ENCODE measurements at places on chromosomes 16 and 17. TPM values are rescaled to one million over a fixed set of nuclear protein-coding genes. Genes with fewer than 3 reads are reported as not detected.

The MVP gene
- total RNA-seq = 58.2 TPM

The SLC5A10 gene
- total RNA-seq = 0.32 TPM

The KCNG4 gene
- total RNA-seq = not detected

The NFATC2IP gene
- total RNA-seq = 27.7 TPM

The TRPV2 gene
- total RNA-seq = 8.9 TPM

The GSG1L2 gene
- not detected for total RNA-seq

The SUMO2 gene
- total RNA-seq = 59.8 TPM

The ABCC6 gene
- total RNA-seq = 0.23 TPM

The ITGAL gene
- total RNA-seq = 1.8 TPM

The SSTR5 gene
- total RNA-seq = not detected

The PRAC1 gene
- total RNA-seq = not detected

The CCR7 gene
- total RNA-seq = not detected

The CDRT4 gene
- total RNA-seq = not detected

The FOXF1 gene
- not detected for total RNA-seq

The MPV17L gene
- total RNA-seq = 15.4 TPM

The FNDC8 gene
- total RNA-seq = not detected

The C16orf92 gene
- not detected for total RNA-seq

The GPR179 gene
- total RNA-seq = not detected

The TNS4 gene
- 413 TPM for total RNA-seq

The FBXL16 gene
- 18.3 TPM for total RNA-seq

The DNAAF8 gene
- total RNA-seq = 1.4 TPM

The TEKT5 gene
- 0.20 TPM for total RNA-seq

The KRT32 gene
- 11.6 TPM for total RNA-seq

The CCL16 gene
- not detected for total RNA-seq

The HOXB4 gene
- total RNA-seq = 0.97 TPM

The STH gene
- total RNA-seq = not detected

The CBX2 gene
- total RNA-seq = 3.2 TPM

The SCNN1B gene
- total RNA-seq = 91.4 TPM

The SERPINF2 gene
- total RNA-seq = 4.4 TPM

The RABEP2 gene
- 108 TPM for total RNA-seq

The POLDIP2 gene
- total RNA-seq = 52.1 TPM

The PIMREG gene
- total RNA-seq = 0.21 TPM

The TMEM114 gene
- total RNA-seq = not detected

The NDE1 gene
- 69.8 TPM for total RNA-seq

The SNAI3 gene
- total RNA-seq = 0.81 TPM

The AATK gene
- total RNA-seq = 3.5 TPM

The LPO gene
- total RNA-seq = not detected

The BRIP1 gene
- total RNA-seq = 1.0 TPM

The KCNH6 gene
- 0.29 TPM for total RNA-seq

The ZSCAN10 gene
- not detected for total RNA-seq

The TP53TG3E gene
- not detected for total RNA-seq

The CCL8 gene
- not detected for total RNA-seq

The GAS7 gene
- total RNA-seq = 97.8 TPM

The KRTAP4-7 gene
- not detected for total RNA-seq

The MT4 gene
- total RNA-seq = 1,445 TPM

The TOM1L1 gene
- 63.2 TPM for total RNA-seq

The LITAFD gene
- not detected for total RNA-seq
